ENCODE measurements at places on chromosomes 16 and 17.

GRCh38 chr16:49837688-49838410 lies 18.1 kb downstream of the ZNF423 start:
- no peak for DNase-seq

- DNase-seq, result no peak
Measured at GRCh38 chr16:55735120-55735781, 79.5 kb downstream of the SLC6A2 start.

DNA sequence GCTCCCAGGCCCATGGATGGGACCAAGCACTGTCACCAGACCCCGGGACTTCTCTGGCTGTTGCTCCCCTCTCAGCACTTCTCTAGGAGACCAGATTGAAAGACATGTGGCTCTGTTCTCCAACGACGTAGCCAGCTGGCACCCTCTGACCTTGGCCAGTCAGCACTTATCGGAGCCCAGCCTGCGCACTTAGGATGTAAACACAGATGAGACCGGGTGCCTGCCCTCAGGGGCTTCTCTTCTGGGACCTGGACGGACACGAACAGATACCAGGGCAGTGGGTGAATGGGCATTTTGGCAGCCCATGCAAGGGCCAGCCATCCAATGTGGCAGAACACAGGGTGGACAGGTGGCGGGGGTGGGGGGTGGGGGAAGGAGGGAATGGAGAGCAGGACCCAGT lies 6.6 kb downstream of the ZDHHC1 start:
- DNase-seq, result no peak

DNA sequence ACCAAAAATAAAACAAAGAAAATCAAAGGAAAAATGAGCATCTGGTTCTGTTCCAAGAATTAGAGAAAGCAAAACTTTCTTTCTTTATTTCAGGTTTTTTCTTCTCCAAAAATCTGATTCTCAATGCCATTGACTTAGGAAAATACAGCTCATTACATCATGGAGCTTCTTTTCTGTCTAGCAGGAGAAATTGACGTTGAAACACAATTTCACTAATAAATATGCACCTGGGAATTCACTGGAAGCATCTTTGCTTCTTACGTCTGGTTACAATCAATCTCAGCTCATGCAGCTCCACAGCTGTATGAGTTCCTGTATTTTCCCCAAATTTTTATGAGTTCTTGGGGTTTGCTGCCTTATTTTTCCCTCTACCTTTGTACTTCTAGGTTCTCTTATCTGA lies 1568.6 kb upstream of the GOT2 start:
- no peak for DNase-seq

DNA sequence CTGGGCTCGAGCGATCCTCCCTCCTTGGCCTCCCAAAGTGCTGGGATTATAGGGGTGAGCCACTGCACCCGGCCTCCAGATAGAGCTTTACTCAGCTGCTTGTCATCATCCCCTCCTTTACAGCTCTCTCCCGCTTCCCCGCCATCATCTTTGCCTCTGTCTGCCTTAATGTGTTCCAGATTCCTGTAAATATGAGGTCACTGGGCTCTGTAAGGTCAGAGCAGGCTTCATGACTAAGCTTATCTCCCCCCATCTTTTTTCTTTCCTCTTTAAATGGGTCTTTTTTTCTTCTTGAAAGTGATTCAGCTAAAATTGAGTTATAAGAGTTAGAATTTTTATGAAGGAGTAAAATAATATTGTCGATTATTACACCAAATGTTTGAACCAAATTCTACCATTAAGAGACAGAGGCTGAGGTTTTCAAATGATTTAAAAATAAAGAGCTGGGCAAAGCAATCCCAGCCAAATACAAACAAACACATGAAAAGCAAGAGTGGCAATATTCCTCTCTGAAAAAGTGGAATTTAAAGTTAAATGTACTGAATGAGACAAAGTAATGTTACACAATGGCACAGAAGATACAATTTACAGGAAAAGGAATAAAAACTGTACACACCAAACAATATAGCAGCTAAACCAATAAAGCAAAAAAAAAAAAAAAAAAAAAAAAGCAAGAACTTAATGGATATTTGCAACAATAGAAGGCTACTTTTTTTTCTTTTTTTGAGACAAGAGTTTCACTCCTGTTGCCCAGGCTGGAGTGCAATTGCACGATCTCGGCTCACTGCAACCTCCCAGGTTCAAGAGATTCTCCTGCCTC lies 62.1 kb downstream of the CRISPLD2 start:
- DNase-seq, result no peak

GRCh38 chr16:58271589-58271988 lies 23.2 kb downstream of the PRSS54 start:
- DNase-seq, result no peak

DNA sequence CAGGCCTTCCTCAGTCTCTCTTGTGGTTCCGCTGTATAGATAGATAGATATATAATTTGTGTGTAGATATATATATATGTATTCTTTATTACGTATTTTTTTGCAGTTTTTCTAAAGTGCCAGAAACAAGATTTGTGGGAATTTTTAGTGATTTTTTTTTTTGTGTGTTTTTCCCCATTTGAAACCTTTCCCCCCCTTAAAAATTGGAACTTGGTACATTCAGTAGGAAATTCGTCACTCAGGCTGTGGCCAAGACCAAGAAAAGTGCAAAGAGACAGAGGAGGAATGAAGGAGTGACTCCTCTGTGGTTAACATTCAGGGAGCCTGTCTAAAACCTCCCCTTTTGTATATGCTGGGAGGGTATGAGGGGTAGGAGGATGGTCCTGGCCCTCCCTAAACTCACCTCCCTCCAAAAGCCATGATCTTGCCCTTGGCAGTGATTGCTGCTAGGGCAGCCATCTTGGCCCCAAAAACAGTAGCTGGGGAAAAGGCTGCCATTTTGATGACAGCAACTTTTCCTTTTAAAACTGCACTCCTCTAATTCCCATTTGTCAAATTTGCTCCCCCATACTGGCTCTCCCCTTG lies 15.2 kb downstream of the CHRNB1 start:
- no peak for DNase-seq

GRCh38 chr17:66947311-66947710 lies 17.2 kb upstream of the CACNG4 start:
- DNase-seq, result no peak

DNA sequence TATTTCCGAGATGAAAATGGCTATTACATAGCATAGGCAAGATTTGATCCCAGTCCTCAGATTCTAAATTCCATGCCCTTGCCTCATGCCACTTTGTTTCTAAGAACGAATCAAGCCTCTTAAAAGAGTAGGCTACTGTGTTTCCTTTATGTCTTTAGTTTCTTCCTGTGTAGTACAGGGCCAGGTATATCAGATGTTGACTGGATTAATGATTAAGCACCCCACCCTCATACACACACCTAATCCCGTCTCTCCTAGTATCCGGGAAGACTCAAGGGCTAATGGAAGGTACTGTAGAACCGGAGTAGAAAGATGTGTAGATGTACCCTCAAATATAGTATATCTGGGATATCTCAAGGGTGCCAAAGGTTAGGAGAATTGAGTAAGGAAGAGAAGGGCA lies 6.7 kb downstream of the TOM1L1 start:
- no peak for DNase-seq

DNA sequence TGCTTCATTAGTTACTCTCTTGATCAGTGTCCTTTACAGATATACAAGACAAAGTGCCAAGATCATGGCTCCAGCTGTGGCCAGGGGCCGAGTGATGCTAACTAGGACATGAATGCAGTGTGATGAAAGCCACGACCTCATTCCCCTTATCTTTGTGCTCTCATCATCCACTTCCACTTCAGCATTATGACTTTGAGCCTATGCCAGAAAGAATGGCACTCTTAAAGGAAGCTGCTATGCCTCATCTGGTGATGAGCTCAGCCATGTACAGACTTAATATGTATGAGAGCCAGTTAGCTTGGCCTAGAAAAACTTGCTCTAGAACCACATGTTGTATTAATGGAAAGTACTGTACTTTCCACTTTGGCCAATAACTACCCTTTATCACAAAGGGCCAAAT lies 179.1 kb downstream of the TOX3 start:
- DNase-seq, result no peak

DNA sequence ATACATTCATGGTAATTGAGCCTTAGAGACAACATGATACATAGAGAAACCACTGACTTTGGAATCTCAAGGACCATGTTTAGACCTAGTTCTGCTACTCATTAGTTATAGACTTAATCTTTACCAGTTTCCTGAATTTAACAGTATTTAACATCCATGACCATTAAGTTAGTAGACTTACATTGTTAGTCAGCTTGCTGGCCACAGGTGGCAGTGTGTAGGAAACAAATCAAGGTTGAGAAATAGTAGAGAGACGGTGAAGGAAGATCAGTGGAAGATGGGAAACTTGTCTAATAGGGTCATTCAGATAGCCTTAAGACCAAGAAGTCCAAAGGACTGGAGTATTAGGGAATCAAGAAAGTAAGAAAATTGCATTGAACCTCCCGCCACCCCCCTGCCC lies 31.0 kb downstream of the OMG start:
- no peak for DNase-seq

GRCh38 chr16:83939266-83939855 lies 13.7 kb upstream of the OSGIN1 start:
- no peak for DNase-seq
